ENCODE measurements at places on chromosomes 12 and 14. TPM values are rescaled to one million over a fixed set of nuclear protein-coding genes. Genes with fewer than 3 reads are reported as not detected.

KRT77 gene
- not detected for total RNA-seq

CLEC4C gene
- not detected for total RNA-seq

DNA sequence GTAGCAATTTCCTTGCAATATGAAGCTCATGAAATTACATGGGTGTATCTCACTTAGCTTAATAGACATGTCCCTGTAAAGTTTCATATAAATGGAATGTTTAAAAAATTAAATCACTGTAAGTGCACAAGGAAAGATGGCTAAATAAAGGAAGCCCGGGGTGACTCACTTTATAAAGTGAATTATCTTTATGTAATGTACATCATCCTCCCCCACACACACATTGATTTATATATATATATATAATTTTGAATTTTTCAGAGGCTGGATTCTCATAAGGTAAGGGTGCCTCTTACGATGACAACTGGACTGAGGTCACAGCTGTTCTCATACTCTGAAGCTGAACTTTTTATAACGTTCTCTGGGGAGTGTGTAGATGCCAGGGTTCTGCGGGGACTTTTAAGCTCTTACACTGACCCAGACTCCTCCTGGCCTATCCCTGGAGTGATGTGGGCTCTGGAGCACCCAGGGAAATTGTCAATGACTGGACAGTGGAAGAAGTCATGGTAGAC lies 108.7 kb upstream of the HIF1A start:
- H3K27ac ChIP-seq = no peak overlapping the region
- no peak for DNase-seq
- peaks cover 3% of the 10 kb centered on the region for H3K27me3 ChIP-seq
- H3K4me3 ChIP-seq = no peak overlapping the region
- peaks cover 19% of the 10 kb centered on the region for H3K36me3 ChIP-seq
- H3K4me1 ChIP-seq = peaks cover 39% of the 10 kb centered on the region

SLC16A7 gene
- 46.7 TPM for total RNA-seq

DNA sequence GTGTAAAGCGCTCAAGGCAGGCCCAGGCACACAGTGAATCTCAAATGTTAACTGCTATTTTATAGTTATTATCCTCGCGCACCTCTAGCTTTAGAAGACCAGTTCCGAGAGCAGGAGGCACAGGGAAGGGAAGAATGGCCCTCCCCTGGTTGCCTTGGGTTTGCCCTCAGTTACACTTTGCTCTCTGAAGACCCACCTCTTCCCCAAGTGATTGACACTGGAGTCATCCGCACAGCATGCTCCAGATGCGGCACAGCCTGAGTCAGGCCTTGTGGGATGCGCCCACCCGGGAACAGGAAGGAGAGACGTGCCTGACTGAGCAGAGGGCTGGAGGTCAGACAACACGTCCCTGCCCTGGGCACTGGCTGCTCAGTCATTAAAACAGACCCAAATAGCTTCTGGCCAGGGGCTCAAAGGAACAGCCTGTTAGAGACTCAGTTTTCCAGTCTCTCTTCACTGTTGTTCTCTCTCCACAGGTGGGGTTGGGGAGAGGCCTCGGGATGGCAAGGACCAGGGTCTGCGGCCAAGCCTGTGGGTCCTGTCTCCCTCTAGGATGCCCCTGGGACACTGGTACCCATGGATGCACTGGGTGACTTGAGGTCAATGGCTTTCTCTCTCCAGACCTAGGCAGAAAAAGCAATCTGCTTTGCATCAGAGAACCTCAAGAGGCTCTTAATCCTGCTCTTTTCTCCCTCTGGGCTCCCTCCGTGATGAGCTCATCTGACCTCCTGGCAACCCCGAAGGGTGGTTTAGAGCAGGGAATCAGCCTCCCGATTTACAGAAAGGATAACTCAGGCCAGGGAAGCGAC lies 13.6 kb upstream of the MLXIP start:
- no peak overlapping the region for H3K27ac ChIP-seq
- DNase-seq = no peak
- no peaks in the 10 kb centered on the region for H3K36me3 ChIP-seq
- H3K4me3 ChIP-seq = no peak overlapping the region
- peaks cover 39% of the 10 kb centered on the region for H3K4me1 ChIP-seq
- no peaks in the 10 kb centered on the region for H3K27me3 ChIP-seq

PSEN1 gene
- 41.9 TPM for total RNA-seq

TSHR gene
- total RNA-seq = 1.0 TPM

DNA sequence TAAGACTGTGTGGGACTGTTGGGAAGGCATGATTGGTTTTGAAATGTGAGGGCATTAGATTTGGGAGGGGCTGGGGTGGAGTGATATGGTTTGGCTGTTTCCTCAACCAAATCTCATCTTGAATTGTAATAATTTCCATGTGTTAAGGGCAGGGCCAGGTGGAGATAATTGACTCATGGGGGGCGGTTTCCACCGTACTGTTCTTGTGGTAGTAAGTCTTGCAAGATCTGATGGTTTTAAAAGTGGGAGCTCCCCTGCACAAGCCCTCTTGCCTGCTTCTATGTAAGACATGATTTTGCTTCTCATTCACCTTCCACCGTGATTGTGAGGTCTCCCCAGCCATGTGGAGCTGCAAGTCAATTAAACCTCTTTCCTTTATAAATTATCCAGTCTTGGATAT lies 76.6 kb upstream of the PPFIA2 start:
- no peaks in the 10 kb centered on the region for H3K4me1 ChIP-seq
- no peak overlapping the region for H3K27ac ChIP-seq
- no peaks in the 10 kb centered on the region for H3K36me3 ChIP-seq
- DNase-seq = no peak
